PC-3 (cell line): ENCODE measurements at places on chromosomes 1 and 21.
A peak's percentile ranks its signal among the peaks of the same experiment; 100 is the strongest.

DNA sequence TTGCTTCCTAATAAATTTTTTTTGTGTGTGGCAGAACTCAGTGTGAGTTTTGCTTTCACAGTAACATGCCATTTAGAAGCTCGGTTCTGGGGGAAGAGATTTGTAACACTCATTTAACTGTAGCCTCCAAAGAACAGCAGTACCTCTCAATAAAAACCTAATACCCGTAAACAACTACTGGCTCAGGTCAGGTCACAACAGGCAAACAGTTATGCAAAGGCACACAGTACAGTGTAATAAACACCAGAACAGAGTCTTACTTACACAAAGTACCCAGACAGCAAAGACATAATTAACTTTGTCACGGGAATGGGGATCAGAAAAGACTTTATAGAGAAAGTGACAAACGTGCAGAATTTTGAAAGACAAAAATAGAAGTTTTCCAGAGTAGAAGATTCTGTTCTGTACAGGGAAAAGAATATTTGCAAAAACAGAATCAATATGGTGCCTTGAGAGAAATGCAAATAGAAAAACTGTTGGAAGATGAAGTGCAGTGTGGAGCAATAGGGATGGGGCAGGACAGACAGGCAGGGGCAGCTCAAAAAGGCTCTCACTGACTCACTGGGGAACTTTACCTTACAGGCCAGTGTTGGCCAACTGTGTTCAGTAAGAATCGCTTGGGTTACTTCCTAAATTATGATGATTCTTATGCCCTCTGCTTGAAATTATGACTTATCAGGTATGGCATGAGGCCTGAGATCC lies 38.8 kb downstream of the EGLN1 start:
- H3K27me3 ChIP-seq = no peaks in the 10 kb centered on the region
- no peak overlapping the region for H3K4me3 ChIP-seq
- peak; percentile 41 for DNase-seq

GRCh38 chr1:58447886-58448285 lies 98.6 kb downstream of the OMA1 start:
- H3K36me3 ChIP-seq = no peaks in the 10 kb centered on the region
- no peak overlapping the region for H3K27ac ChIP-seq
- no peaks in the 10 kb centered on the region for H3K4me1 ChIP-seq
- H3K27me3 ChIP-seq = no peaks in the 10 kb centered on the region

DNA sequence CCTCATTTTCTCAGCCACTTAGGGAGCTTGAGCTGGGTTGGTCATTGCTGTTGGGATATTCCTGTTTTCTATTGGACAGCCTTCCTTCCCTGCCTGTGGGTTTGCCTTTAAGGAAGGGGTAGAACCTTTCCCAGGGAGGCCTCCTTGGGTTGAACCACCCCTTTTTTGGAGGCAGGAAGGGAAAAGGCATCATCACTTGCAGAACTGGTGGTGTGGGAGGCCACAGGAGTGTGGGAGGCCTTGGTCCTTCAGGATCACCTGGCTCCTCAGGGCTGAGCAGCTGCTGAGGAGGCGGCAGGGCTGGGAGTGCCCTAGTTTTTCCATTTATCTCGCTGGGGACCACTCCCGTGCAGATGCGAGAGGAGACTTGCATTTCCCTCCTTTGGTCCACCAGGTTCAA lies 667 bp upstream of the CYB561D1 start:
- H3K36me3 ChIP-seq = no peaks in the 10 kb centered on the region; the same call in 1 of the 2 replicates
- peaks cover 10% of the 10 kb centered on the region; the same call in 1 of the 2 replicates for H3K4me1 ChIP-seq
- no peak overlapping the region for H3K27ac ChIP-seq
- no peak for DNase-seq
- H3K4me3 ChIP-seq = peak overlapping the region; percentile 80; the same call in 1 of the 2 replicates

DNA sequence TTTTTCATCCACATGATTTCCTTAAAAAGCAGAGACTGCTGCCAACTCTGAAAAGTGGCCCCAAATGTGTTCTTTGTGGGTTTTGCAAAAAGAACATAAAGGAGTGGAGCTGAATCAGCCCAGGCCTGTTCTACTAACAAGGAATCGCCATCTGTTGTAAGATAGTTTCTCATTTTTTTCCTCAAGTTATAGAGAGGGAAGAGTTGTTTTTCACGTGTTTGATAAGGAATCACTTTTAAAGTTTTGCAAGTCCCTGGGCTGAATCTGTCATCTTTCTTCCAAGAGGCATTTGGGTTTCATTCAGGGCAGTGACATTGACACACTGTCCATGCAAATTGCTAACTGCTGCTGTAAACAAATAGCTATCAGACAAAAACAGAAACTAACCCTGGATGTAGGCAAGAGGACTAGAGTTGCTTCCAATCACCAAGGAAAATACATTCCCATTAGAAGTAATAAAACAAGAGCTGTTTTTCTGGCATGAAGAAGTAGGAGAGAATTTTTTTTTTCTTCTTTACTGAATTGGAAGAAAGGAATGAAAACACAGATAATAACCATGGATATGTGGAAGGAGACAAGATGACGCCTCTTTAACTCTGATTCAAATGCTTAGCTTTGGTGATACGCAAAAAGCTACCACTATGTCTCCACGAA lies 58.8 kb upstream of the TBX15 start:
- H3K27me3 ChIP-seq = no peaks in the 10 kb centered on the region
- no peaks in the 10 kb centered on the region for H3K36me3 ChIP-seq
- no peak overlapping the region for H3K4me3 ChIP-seq
- no peak for DNase-seq
- no peak overlapping the region for H3K27ac ChIP-seq
- H3K4me1 ChIP-seq = no peaks in the 10 kb centered on the region

GRCh38 chr1:3002349-3003038 lies 18.8 kb upstream of the ACTRT2 start:
- H3K27me3 ChIP-seq = peaks cover 91% of the 10 kb centered on the region
- H3K4me1 ChIP-seq = no peaks in the 10 kb centered on the region
- no peak overlapping the region for H3K27ac ChIP-seq

- 0 out of 2 replicates have a peak, but pooled peaks cover 2% of the 10 kb centered on the region for H3K36me3 ChIP-seq
- H3K4me1 ChIP-seq = 0 out of 2 replicates have a peak, but pooled peaks cover 4% of the 10 kb centered on the region
- no peak overlapping the region for H3K4me3 ChIP-seq
- H3K27me3 ChIP-seq = no peaks in the 10 kb centered on the region
Observed at GRCh38 chr1:67812226-67812625, 21.0 kb downstream of the GNG12 start.

- H3K4me3 ChIP-seq = peak overlapping the region; percentile 89
- peaks cover 27% of the 10 kb centered on the region for H3K4me1 ChIP-seq
- no peaks in the 10 kb centered on the region for H3K27me3 ChIP-seq
- DNase-seq = peak; percentile 77
- no peak overlapping the region for H3K27ac ChIP-seq
Observed at GRCh38 chr1:6497215-6497866, 5.9 kb upstream of the PLEKHG5 start.

GRCh38 chr1:83800066-83800465 lies 198.9 kb downstream of the TTLL7 start:
- no peaks in the 10 kb centered on the region for H3K36me3 ChIP-seq
- H3K4me1 ChIP-seq = no peaks in the 10 kb centered on the region
- no peaks in the 10 kb centered on the region for H3K27me3 ChIP-seq
- DNase-seq = no peak
- H3K27ac ChIP-seq = no peak overlapping the region

- H3K4me1 ChIP-seq = no peaks in the 10 kb centered on the region
- no peak overlapping the region for H3K4me3 ChIP-seq
Observed at GRCh38 chr21:45889256-45889655, 92.3 kb upstream of the COL6A1 start.

DNA sequence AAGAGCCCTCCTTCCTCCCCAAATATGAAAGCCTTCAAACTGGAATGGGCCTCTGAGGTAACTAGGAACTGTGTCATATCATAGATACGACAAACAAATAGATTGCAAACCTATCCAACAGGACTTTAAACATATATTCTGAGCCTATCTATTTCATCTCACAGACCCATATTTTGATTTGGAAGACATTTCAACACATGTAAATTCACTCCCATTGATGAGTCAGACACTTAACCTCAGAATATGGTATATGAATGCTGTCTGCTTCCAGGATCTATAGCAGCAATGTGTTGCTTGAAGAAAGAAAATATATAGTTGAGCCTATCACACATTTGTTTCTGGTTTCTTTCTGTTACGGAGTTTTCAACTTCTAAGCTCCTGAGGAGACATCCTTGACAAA lies 221.9 kb upstream of the SAMSN1 start:
- no peaks in the 10 kb centered on the region for H3K36me3 ChIP-seq
- H3K27me3 ChIP-seq = no peaks in the 10 kb centered on the region
- no peak overlapping the region for H3K4me3 ChIP-seq
- DNase-seq = peak; percentile 57

GRCh38 chr1:8202182-8202905 lies 115.6 kb upstream of the SLC45A1 start:
- H3K27me3 ChIP-seq = no peaks in the 10 kb centered on the region
- DNase-seq = peak; percentile 76
- peaks cover 59% of the 10 kb centered on the region for H3K4me1 ChIP-seq
- H3K36me3 ChIP-seq = no peaks in the 10 kb centered on the region

- H3K4me3 ChIP-seq = peak overlapping the region; percentile 80
- H3K27me3 ChIP-seq = no peaks in the 10 kb centered on the region
- peaks cover 22% of the 10 kb centered on the region; the same call in 1 of the 2 replicates for H3K36me3 ChIP-seq
- peak overlapping the region; percentile 31 for H3K27ac ChIP-seq
- H3K4me1 ChIP-seq = peaks cover 31% of the 10 kb centered on the region
Observed at GRCh38 chr1:228081578-228082213, 812 bp upstream of the ARF1 start.

DNA sequence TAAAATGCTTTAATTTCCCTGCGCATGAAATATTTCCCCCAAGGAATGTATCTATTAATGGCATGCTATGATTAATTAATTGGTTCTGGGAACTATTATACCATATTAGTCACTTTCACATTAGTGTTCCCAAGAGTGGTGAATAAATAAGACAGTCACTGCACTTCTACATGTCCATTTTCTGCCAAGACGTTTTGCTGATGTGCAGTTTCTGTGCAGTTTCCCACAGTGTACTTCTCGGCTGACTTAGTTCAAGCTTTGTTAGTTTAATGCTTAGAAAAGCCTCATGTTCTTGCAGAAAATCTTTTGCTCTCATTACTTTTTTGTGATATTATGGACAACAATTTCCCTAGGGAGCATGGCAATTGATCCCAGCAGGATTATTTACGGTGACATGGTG lies 1014.5 kb downstream of the BRINP3 start:
- no peak overlapping the region for H3K4me3 ChIP-seq
- H3K27me3 ChIP-seq = no peaks in the 10 kb centered on the region
- no peaks in the 10 kb centered on the region for H3K36me3 ChIP-seq
- H3K27ac ChIP-seq = no peak overlapping the region
- H3K4me1 ChIP-seq = no peaks in the 10 kb centered on the region

GRCh38 chr1:29633771-29634170 lies 397.4 kb downstream of the PTPRU start:
- no peaks in the 10 kb centered on the region for H3K27me3 ChIP-seq
- peaks cover 7% of the 10 kb centered on the region for H3K4me1 ChIP-seq
- H3K36me3 ChIP-seq = no peaks in the 10 kb centered on the region
- H3K27ac ChIP-seq = no peak overlapping the region

DNA sequence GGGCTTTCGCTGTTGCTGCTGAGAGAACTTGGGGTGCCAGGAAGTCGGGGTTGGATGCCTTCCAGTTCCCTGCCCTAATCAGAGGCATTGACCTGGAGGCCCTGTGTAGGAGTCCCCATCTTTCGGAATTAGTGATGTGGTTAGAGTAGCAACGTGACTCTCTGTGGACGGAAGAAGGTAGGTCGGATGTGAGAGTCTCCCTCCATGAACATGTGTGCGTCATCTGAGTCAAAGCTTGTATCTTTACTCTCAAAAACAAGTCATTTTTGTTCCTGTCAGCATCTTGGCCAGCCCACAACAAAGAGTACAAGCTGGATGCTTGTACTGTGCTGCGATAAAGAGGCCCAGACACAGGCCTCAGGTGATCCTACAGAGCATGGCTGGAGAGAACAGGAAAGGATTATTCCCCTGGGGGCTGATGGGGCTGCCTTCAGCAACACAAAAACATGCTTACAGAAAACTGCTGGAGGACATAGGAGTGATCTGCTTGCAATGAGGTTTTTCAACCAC lies 31.0 kb upstream of the IL10 start:
- peaks cover 8% of the 10 kb centered on the region; the same call in 1 of the 2 replicates for H3K4me1 ChIP-seq
- H3K36me3 ChIP-seq = no peaks in the 10 kb centered on the region

DNA sequence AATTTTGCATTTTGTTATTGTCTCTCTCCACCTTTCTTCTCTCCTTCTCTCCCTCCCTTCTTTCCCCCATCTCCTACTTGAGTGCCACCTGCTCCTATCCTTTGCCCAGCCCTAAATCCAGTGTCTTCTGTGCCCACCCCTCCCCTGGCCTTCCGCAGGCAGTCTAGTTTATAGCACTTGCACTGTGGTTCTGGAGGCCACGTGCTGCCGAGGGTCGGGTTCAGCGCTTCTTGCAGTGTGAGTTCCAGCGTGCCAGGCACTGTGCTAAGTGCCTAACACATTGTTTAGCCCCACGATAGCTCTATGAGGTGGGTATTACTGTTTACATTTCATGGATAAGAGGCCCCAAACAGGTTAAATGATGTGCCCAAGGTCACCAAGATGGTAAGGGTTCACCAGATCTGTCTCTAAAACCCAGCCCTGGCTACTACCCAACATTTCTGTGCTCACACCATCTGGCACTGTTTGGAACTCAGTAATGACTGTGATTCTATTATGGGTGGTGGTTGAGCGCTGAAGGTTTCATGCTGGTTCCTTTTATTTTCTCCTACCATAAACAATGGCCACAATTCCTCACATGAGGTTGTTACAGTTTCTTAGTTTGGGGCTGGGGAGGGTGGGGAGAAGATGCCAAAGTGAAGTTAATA lies 14.1 kb upstream of the ATP1A4 start:
- no peak for DNase-seq
- H3K36me3 ChIP-seq = no peaks in the 10 kb centered on the region
- peaks cover 13% of the 10 kb centered on the region; the same call in 1 of the 2 replicates for H3K27me3 ChIP-seq
- no peak overlapping the region for H3K4me3 ChIP-seq
- H3K4me1 ChIP-seq = no peaks in the 10 kb centered on the region

GRCh38 chr1:112618114-112618720 lies 724 bp downstream of the ST7L start:
- H3K36me3 ChIP-seq = peaks cover 12% of the 10 kb centered on the region
- H3K4me3 ChIP-seq = peak overlapping the region; percentile 90
- peak overlapping the region; percentile 93 for H3K27ac ChIP-seq
- peaks cover 22% of the 10 kb centered on the region for H3K4me1 ChIP-seq
- DNase-seq = no peak

DNA sequence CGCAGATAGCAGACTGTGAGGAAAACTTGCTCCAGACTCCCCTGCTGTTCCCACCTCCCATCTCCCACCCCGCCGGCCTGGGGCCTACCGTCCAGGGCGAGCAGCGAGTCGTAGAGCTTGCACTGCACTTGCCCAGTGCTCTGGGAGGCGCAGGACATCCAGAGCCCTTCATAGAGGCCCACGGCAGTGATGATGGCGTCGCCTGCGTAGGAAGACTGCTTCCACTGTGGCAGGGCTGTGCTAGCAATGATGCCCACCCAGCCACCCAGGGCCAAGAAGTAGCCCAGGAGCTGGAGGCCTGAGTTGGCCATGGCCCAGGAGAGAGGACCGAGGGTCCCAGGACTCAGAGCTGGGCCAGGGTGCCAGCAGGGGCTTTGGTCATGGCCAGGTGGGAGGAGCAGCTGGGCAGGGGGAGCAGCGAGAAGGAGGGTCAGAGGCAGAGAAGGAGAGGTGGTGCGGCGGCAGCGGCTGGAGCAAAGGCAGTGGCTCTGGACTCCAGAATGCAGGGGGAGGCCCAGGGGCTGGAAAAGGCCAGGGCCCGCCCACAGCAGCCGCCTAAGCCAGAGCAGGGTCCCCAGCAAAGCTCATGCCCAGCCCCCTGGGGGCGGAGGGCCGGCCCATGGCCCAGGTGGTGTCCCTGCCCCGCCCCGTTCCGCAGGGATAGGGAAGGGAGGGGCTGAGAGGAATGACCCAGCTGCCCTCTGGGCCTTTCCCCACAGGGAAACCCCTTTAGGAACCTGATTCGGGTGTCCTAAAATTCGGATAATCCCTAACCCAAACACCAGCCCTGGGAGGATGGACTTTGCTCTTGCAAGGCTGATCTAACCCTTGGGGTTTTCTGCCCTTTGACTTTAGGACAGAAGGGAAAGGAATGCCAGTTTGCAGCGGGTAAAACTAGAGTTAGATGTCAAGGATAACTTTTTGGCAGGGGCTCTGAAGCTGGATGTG lies at the start of gene CLDN19:
CLDN19 (minus strand) TSS at position 484 of the 948 bp plus-strand sequence; CDS start at position 311, 173 bp downstream.
- H3K27ac ChIP-seq = no peak within 1 kb of the TSS
- H3K4me1 ChIP-seq = no peaks in the 10 kb centered on the region
- H3K27me3 ChIP-seq = no peaks in the 10 kb centered on the region
- H3K4me3 ChIP-seq = no peak within 1 kb of the TSS
